BJ (cell line): ENCODE measurements at places on chromosomes 2 and 18.

GRCh38 chr18:71598374-71598773, 945.8 kb downstream of the CBLN2 start:
- no peak for DNase-seq

DNA sequence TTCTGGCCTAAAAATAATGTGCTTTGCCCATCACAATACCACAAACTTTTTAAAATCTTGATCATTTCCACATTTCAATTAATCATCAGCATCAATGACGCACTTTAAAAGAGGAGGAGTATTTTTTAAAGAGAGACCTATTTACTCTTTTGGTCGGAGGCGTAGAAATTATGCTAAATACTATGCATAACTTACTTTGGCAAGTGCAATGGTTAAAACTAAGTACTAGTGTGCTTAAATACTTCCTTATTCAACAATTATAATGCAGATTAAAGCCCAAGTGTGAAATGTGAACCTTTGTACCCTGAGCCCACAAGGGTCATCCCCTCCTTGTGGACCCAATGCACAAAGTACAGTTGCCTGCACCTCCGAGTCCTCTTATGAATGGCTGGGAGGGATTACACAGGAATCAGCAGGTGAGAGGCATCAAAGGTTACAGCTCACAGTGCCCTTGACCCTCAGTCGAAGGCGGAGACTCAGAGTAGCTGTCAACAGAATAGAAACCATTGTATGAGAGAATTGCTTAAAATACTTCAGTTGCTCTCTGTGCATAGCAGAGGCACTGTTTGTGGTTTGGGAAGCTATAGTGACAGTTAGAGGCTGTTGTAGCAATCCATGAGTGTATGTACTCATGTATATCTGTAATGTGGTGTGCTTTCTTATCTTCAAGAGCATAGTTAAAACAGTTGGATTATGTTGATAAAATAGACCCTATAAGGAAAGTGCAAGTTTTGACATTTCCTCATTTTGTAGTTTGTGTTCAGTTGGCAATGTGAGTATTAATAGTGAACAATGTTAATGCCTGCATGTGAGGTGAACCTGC, 151.7 kb upstream of the ITGA4 start:
- DNase-seq: no peak

DNA sequence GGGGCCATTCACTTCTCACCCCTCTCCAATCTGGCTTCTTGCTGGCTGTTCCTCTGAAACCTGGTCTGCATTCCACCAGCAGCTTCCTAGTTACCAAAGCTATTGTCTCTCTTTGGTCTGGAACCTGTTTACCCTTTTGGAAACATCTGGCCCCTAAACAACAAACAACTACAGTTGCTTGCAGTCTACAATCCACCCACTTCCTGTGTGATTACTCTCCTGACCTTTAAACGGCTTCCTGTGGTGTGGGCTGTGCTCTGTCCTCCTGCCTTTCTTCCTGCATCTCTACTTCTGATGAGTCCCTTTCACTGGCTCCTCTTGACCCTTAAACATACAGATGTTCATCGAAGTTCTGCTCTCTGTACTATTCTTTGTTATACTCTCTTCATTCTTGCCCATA, 303.8 kb downstream of the TDRD15 start:
- no peak for DNase-seq

- DNase-seq: no peak
These were observed 8.2 kb upstream of the KIAA2012 start for GRCh38 chr2:202064881-202065230.

DNA sequence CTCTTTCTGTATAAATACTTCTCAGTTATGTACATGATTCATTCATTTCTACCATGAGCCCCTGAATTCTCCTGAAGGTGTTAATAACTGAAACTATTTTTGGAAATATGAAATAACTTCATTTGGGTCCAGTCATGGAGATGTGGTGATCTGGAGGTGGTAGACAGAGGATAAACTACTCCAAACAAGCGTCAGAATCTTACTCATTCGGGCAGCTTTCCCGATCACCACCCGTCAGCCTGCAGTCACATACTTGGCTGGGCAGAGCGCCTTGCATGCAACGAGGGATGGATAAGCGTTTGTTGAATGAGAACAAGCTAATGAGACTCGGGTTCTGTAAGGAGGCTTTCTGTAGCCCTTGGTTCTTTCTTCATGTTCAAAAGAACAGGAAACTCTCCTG, 222.7 kb downstream of the CD226 start:
- no peak for DNase-seq

DNA sequence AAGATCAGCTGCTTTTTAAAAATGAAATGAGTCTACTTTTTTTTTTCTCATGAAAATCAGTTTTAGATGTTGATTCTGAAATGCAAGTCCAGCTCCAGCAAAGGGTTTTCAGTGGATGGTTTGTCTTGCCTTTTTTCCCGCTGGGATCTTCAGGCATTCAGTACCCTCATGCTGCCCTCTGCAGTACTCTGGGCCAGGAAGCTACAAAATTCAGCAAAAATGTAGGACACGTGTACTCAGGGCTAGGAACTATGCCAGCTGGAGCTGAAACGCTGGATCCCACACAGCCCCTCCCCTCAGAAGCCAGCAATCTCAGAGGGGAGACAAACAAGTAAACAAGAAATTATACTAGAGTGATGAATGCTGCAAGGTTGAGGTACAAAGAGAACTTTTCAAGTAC, 97.3 kb downstream of the MMADHC start:
- no peak for DNase-seq

GRCh38 chr18:10736984-10737383, 211.2 kb downstream of the NAPG start:
- DNase-seq: no peak

DNA sequence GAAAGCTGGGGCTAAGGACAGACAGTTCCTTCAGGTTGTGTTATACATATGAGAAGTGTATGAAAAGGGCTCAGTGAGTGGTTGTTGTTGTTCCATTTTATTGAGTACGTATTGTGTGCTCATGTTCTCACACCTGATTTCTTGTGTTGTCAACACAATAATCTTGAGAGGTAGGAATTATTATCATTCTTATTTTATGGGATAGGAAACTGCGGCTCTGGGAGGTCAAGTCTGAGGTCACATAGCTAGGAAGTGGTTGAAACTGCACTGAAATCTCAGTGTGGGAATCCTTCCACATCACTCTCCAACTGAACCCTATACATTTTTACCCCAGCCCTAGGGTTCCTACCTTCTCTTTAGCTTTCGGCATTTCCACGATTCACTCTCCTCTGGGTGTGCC, 124.2 kb upstream of the CXCR4 start:
- no peak for DNase-seq

GRCh38 chr2:149745396-149746230, 158.0 kb upstream of the MMADHC start:
- no peak for DNase-seq

- no peak for DNase-seq
These were observed 138.7 kb upstream of the AQP4 start for GRCh38 chr18:27004056-27004829.

DNA sequence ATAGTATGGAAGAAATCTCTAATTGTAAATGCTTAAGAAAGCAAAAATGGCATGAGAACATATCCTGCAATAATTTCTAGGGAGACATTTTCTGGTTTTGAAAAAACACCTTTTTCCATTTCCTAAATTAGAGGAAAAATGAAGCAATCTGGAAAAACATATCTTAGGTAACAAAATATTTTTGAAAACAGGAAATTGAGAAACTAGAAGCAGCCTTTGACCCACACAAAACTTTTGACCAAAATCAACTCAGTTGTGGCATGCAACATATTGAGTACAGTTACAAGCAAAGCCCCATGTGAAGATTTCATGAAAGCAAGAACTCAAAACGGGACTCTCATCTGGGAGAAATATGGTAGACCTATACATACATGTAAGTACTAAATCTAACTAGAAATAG, 28.6 kb upstream of the CHAC2 start:
- no peak for DNase-seq

GRCh38 chr2:113376253-113376912, 61.1 kb upstream of the ZNG1B start:
- no peak for DNase-seq

GRCh38 chr18:49400398-49401072, 59.9 kb downstream of the DYM start:
- DNase-seq: no peak

- DNase-seq: no peak
These were observed 149.3 kb downstream of the COL6A3 start for GRCh38 chr2:237264480-237265219.

DNA sequence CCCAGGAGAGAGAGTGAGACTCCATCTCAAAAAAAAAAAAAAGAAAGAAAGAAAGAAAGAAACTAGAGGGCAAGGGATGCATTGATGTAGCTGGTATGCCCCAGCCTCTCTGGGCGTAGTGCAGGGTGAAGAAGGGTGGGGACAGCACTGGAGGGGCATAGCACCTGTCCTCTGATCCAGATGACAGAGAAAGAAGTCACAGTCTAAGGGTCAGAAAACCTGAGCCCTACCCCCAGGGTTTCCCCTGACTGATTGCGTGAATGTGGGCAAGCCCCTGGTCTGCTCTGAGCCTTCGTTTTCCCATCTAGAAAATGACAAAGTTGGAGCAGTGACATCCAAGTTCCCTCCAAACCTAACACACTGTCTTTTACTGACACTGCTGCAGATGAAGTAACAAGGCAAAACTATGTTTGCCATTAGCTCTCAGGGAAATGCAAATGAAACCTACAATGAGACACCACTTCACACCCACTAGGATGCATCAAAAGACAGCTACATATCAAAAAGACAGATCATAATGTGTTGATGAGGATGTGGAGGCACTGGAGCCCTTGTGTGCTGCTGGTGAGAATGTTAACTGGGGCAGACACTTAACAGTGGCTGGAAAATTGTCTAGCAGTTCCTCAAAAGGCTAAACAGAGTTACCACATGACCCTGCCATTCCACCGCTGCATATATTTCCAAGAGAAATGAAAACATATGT, 19.5 kb upstream of the YWHAQ start:
- DNase-seq: no peak

- no peak for DNase-seq
These were observed 990 bp upstream of the GDF7 start for GRCh38 chr2:20666005-20666303.

DNA sequence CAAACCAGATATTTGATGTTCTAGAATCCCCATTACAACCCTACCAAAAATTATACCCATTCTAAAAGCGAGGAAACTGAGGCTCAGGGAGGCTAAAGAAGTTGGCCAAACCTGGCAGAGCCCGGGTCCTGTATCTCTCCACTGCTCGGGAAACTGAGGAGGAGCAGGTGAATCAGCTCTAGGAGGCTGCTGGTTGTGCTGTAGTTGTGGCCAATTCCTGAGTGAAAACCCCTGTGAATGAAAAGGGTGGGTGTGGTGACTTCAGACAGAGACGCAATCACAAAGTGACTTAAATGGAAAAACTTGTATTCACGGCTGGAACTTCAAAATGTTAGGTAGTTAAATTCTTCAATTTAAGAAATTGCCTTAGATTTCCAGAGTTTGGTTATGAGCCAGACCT, 105.7 kb upstream of the SEC11C start:
- no peak for DNase-seq

GRCh38 chr2:108288534-108289106, at the start of gene SULT1C2:
Gene SULT1C2 (plus strand): TSS chr2:108288895. CDS start chr2:108293668, 4,773 bp downstream.
- DNase-seq: no peak

DNA sequence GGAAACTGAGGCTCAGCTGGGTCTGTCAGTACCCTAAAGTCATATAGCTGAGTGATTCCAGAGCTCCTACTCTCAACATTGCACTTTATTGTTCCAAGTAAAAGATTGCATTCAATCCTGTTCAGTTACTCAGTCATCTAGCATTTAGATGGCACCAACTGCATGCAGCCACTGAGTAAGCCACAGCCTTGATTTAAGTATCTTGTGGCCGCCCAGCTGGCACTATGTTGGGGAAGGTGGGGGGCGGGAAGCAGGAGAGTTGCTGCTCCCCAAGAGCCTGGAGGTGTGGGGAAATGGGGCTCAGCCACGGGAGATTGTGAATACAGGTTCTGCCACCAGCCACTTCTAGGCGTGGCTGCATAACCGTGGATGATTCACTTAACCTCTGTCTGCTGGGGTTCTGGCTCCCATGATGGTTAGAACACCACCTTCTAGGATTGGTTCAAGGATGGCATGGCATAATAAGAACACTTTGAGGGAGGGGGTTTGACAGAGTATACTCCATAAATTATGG, 17.1 kb downstream of the ZFP36L2 start:
- no peak for DNase-seq

DNA sequence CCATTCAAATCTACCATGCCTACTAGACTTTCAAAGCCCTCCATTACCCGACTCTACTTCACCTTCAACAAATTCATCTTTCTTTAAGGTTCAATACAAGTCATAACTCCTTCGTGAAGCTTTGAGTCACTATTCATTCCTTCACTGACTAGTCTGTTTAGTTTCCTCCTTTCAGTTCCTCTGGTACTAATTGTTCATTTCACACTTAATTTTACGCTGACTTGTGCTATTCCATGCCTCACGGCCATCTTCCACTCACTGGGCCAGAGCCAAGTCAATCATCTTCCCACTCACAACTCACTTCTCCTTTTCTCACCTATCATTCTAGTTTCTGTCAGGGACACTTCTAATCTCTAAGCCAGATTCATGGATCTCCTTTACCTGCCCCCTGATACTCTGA, 136.2 kb downstream of the MTX2 start:
- no peak for DNase-seq

GRCh38 chr18:58307441-58307840, 263.4 kb downstream of the NEDD4L start:
- no peak for DNase-seq

- DNase-seq: no peak
These were observed 81.1 kb downstream of the ACVR2A start for GRCh38 chr2:147925886-147926285.

- no peak for DNase-seq
These were observed 14.8 kb downstream of the FBXO48 start for GRCh38 chr2:68452158-68452900.

- DNase-seq: no peak
These were observed 27.5 kb upstream of the CD8A start for GRCh38 chr2:86818114-86818801.

GRCh38 chr2:170830166-170830565, 13.5 kb downstream of the GAD1 start:
- no peak for DNase-seq

- DNase-seq: no peak
These were observed 55.6 kb downstream of the CHRNA1 start for GRCh38 chr2:174708713-174709112.

GRCh38 chr2:44774826-44775492, 166.5 kb upstream of the SIX3 start:
- no peak for DNase-seq

GRCh38 chr2:231134910-231135655, 10.2 kb upstream of the HTR2B start:
- no peak for DNase-seq
